ENCODE measurements at places on chromosomes 3 and 15.

DNA sequence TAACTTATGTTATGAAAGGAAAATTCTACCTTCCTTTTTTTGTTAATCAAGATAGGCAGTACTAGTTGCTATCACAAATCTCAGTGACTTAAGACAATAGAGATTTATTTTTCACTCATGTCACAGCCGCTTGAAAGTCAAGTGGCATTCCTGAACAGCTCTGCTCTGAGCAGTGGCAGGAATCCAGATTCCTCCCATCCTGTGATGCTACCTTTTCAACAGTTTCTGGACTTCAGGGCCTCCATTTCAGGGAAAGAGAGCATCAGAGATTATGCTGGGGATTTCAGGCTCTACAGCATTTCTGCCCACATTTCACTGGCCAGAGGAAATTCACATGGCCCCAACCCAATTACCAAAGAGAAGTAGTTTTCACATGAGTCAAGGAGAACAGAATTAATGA lies 83.4 kb downstream of the IL1RAP start:
- no peak for DNase-seq

DNA sequence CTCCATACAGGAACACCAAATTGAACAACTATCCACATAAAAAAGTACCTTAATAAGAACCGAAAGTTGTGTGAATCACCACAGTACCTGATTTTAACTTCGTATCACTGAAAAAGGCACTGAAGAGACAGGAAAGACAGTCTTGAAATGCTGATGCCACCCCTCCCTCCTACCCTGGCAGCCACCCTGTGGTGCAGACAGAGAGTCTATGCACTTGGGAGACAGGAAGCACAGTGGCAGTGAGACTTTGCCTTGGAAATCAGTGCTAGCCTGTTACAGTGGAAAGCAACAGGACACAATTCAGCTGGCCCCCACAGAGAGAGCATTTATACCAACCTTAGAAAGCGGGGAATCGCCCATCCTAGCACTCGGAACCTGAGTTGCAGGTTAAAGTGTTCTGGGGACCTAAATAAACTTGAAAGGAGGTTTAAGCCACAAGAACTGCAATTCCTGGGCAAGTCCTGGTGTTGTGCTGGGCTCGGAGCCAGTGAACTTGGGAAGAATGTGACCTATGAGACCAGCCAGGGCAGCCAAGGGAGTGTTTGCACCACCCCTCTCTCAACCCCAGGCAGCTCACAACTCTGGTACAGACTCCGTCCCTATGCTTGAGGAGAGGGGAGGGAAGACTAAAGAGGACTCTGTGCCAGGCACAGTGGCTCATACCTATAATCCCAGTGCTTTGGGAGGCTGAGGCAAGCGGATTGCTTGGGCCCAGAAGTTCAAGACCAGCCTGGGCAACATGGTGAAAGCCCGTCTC lies 240.1 kb downstream of the ISL2 start:
- DNase-seq = peak; percentile 57

DNA sequence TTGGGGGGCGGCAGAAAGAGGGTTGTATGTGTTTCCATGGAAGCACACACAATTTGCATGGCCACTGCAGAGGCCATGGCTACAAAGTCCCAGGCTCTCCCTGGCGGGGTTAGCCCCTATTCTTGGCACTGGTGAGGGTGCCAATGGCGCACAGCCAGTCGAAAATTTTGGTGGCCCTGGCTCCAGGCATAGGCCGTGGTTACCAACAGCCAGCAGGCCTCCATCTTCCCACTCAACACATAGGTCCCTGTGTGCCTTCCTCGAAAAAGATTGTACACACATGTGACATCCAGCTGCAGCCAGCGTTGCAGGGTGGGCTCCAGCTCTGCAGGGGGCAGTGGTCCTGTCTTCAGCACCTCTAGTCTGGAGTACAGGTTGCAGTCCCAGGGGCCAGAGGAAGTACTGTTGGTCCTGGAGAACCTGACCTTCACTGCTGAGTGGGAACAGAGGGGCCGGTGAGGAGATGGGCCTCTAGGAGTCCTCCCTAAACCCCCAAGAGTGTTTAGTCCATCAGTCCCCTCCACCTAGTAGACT lies 7.1 kb downstream of the P4HTM start:
- no peak for DNase-seq

DNA sequence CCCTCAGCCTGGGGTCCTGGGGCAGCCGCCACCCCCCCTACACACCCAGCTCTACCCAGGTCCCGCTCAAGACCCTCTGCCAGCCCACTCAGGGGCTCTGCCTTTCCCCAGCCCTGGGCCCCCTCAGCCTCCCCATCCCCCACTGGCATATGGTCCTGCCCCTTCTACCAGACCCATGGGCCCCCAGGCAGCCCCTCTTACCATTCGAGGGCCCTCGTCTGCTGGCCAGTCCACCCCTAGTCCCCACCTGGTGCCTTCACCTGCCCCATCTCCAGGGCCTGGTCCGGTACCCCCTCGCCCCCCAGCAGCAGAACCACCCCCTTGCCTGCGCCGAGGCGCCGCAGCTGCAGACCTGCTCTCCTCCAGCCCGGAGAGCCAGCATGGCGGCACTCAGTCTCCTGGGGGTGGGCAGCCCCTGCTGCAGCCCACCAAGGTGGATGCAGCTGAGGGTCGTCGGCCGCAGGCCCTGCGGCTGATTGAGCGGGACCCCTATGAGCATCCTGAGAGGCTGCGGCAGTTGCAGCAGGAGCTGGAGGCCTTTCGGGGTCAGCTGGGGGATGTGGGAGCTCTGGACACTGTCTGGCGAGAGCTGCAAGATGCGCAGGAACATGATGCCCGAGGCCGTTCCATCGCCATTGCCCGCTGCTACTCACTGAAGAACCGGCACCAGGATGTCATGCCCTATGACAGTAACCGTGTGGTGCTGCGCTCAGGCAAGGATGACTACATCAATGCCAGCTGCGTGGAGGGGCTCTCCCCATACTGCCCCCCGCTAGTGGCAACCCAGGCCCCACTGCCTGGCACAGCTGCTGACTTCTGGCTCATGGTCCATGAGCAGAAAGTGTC lies 30.2 kb downstream of the PTPN23 start:
- no peak for DNase-seq

GRCh38 chr3:167858865-167859264 lies 123.3 kb downstream of the SERPINI1 start:
- DNase-seq = no peak

DNA sequence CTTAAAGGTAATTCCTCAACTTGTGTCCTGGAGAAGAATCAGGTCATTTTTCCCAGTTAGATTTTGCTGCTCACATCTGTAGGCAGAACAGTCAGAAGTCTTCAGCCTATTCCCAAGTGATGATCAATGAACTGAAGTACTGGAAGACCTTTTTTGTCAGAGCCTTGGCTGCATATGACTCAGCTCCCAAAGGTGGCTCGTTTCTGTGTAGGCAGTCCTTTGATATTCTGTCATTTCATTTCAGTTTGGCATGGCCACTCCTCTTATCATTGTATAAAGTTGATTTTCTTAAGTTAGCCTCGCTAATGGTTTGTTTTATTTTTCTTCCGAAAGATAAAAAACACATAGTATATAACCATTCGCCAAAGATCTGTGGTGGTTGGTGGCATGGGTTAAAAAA lies 90.7 kb downstream of the KLHL25 start:
- no peak for DNase-seq

- DNase-seq = no peak
Measured at GRCh38 chr3:186454881-186455703, 89.1 kb downstream of the CRYGS start.

DNA sequence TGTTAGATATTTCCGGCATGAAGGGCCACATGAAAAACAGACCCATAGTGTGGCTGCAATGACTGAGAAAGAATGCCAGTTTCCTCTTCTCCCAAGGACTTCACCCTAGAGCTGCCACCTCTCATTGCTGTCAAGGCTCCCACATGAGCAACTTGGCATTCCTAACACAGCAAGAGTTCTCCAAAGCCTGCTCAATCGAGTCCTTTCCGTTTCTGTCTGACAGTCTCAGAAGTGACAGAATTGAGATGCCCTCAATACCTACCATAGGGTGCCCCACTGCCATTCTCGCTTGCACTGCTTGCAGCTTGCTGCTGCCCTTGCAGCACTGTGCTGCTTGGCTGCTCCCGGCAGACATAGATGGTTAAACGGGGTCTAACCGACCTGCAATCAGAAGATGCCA lies 44.3 kb downstream of the UBP1 start:
- no peak for DNase-seq

DNA sequence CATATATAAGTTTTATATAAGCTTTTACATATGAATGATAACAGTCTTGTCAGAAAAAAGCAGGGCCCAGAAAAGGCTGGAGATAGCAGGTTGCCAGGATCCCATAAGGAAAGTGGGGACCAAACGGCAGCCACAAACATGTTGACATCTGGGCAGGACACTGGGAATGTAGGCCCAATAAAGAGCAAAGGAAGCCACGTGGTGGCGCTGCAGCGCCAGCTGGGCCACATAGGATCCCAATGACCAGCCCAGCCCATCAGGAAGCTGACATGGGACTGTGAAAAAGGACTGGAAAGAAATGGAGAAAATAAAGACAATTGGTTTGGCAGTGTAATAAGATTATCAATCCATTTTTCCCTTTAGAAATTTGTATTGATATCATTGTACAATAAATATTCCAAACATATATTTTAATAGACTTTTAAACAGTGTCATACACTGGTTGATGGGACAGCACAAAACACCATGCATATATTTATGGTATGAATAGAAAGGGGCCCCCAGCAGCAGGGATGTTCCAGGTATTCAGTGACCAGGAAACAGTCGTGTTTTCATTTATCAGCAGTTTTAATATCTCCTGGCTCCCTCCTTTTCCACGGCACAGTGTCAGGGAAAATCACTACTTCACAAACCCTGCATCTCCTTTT lies 89.0 kb upstream of the STRIT1 start:
- DNase-seq = peak; percentile 70

DNA sequence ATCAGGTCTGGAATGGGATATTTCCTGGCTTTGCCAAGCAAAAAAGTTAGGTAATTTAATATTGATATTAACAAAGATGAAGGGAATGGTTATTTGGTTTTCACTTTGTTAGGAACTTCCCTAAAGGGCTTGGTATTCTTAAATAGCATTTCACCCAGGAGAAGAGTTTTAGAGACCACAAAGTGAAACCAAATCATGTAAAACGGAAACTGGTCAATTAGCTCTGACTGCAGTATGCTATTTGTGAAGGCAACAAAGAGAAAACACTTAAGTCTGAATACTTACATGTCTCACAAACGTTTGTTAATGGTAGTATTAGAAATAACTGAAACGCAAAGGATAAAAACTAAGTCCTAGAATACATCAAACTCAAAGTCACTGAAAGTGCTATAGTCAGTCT lies 32.4 kb upstream of the SETMAR start:
- no peak for DNase-seq

GRCh38 chr15:101438482-101439284 lies 50.8 kb downstream of the PCSK6 start:
- no peak for DNase-seq

GRCh38 chr3:157529085-157529484 lies 25.9 kb upstream of the VEPH1 start:
- no peak for DNase-seq

DNA sequence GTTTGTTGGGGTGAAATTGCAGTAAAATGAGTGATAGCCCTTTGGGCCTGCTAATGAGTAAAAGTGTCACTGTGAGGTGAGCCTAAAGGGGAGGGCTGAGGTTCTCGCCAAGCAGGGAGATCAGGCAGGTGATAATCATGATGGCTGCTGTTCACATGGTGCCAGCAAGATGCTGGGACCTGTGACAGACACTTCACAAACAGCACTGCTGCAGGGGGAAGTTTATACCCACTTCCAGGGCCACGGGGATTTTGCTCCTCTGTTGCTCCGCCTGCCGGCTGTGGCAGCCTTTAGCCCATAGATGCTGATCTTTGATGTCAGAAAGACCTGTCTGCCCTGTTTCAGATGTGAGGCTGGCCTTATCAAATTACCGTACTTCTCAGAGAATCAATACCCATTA lies 96.7 kb downstream of the SV2B start:
- DNase-seq = no peak

GRCh38 chr3:196842567-196843434 lies 24.9 kb upstream of the SENP5 start:
- DNase-seq = no peak

DNA sequence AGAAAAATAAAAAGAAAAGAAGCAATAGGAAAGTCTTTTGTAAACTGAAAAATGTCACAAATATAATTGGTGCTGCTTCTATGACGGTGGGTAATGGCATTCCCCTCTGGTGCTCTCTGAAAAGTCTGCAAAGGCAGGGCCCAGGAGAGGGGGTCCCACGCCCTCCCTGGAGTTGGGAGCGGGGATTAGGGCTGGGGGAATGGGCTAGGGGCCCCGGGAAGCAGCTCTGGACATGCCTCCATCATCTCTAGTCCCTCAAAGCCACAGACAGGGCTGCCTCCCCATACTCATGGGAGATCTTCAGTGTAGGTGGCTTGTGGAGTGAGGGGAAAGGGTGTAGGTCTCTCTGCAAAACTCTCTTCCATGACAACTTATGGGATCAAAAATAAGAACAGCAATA lies 7.8 kb upstream of the RHCG start:
- no peak for DNase-seq

DNA sequence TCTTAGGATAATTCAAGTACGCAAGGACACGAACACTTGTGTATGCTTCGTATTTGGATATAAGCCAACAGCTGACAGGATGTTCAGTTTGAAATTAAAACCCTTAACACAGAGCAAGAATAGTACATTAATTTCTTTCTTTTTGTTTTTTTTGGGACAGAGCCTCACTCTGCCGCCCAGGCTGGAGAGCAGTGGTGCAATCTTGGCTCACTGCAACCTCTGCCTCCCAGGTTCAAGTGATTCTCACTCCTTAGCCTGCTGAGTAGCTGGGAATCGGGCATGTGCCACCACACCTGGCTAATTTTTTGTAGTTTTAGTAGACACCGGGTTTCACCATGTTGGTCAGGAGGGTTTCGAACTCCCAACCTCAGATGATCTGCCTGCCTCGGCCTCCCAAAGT lies 32.4 kb downstream of the TOMM70 start:
- DNase-seq = no peak

DNA sequence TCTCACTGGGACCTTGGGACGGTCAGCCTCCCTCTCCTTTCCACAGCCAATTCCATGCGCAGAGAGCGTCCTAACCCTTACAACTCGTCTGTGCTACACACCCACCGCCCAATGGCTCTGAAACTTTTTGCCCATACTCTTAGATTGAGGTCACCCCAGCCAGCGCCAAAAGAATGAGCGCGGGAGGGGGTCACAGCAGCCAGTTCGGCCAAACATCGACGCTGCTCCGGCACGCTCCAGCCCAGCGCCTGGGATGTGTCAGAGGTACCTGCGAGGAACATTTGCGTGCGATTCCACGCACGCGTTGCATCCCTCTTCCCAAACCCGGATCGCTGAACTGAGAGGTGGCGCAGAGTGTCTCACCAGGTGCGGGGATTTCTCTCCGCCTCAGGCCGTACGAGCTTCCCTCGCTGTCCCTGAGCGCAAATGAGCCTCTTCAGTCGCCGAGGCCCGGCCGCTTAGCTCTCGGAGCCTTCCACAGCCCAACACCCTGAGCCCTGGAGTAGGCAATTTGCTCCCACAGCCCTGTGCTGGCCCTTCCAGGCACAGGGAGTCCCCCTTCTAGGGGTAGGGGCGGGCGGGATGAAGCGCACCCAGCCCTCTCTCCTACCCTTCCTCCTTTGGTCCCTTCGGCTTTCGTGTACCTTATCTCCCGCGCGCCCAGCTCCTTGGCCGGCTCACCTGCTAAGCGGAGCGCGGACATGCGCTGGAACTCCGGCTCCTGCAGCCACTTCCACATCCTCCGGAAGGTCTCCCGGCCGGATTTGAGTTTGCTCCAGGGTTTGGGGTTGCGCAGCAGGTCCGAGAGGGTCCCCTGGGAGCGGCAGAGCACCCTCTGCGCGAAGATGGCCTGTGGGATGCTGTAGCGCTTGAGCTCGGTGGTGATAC lies 1.8 kb downstream of the ONECUT1 start:
- no peak for DNase-seq

GRCh38 chr3:4043867-4044575 lies 244.8 kb downstream of the LRRN1 start:
- DNase-seq = peak; percentile 65

GRCh38 chr3:17407576-17407975 lies 334.9 kb downstream of the TBC1D5 start:
- no peak for DNase-seq
